ENCODE measurements at places on chromosomes 13 and 19.
A peak's percentile ranks its signal among the peaks of the same experiment; 100 is the strongest.

GRCh38 chr19:31071136-31071855 is 277.9 kb downstream of the TSHZ3 start:
- DNase-seq, result no peak

GRCh38 chr13:41762796-41763195 is 198.1 kb downstream of the VWA8 start:
- DNase-seq, result no peak

- peak; percentile 39 for DNase-seq
Measured at GRCh38 chr13:35771898-35772297, 295.4 kb upstream of the MAB21L1 start.

DNA sequence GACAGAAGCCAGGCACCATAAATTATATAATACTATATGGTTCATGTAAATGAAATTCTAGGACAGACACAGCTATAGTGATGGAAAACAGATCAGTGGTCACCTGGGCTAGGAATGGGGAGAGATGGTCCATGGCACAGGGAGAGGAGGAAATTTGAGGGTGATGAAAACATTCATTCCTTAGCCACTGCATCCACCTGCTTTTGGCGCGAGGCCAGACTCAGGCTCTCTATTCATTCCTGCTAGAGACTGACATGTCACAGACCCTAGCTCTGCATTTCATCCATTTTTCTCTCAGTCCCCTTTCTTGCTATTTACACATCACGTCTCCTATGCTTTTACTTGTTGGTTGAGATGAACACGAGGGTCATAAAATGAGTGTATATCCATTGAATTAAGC is 628.3 kb upstream of the SLC10A2 start:
- no peak for DNase-seq

- DNase-seq, result no peak
Measured at GRCh38 chr19:2330255-2330631, 1.8 kb downstream of the SPPL2B start.

- DNase-seq, result no peak
Measured at GRCh38 chr19:54392105-54392504, 23.2 kb upstream of the TTYH1 start.

DNA sequence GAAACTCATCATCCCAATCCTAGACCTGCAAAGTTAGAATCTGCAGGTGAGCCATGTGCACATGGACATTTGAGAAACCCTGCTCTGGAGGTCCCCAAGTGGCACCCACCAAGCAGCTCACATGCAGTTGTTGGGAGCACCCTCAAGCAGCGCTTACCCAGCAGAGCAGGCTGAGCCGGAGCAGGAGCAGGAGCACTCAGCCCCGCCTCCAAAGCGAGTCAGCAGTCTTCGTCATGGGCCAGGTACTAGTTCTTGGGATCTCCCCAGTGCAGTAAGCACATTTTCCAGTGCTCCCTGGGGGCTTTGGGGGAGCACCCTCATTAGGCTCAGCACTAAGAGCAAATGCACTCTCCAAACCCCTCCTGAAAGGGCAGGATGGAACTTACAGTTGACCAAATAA is 572.7 kb downstream of the IRS2 start:
- no peak for DNase-seq
